ENCODE measurements at places on chromosomes 3 and 15.
A peak's percentile ranks its signal among the peaks of the same experiment; 100 is the strongest.

- no peak for DNase-seq
These were observed 278.5 kb upstream of the ONECUT1 start for GRCh38 chr15:53068636-53069035.

DNA sequence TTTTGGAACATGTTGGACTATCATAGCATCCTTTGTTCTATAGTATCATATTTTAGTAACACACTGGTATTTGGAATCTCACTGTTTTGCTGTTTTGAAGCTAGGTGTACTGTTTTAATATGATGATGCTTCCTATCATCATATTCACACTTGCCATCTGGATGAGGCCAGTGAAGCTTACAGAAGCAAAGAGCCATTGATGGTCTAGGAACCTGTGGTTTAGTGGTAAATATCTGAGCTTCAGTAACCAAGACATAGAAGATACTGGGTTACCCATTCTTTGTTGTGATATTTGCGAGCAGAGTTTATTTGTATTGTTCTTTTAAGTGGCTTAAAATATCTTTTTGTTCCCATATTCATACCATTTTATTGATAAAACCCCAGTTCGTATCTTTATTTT, 304.1 kb downstream of the SATB1 start:
- no peak for DNase-seq

DNA sequence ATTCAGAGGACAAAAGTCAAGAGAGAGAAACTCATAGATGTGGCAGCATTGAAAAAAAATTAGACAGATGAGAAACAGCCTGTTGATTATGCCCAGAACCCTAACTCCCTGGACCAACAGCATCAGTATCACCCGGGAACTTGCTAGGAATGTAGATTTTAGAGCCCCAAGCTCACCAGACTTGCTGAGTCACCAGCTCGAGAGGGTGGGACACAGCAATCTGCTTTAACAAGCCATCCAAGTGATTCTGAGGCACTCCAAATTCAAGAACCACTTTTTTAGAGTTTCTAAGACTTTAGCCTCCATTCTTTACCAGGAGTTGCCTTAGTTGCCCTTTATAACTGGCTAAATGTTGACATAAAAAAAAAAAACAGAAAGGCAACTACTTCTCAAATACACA, 70.9 kb downstream of the CGGBP1 start:
- no peak for DNase-seq

GRCh38 chr3:173737167-173737808, 339.7 kb downstream of the NLGN1 start:
- no peak for DNase-seq

DNA sequence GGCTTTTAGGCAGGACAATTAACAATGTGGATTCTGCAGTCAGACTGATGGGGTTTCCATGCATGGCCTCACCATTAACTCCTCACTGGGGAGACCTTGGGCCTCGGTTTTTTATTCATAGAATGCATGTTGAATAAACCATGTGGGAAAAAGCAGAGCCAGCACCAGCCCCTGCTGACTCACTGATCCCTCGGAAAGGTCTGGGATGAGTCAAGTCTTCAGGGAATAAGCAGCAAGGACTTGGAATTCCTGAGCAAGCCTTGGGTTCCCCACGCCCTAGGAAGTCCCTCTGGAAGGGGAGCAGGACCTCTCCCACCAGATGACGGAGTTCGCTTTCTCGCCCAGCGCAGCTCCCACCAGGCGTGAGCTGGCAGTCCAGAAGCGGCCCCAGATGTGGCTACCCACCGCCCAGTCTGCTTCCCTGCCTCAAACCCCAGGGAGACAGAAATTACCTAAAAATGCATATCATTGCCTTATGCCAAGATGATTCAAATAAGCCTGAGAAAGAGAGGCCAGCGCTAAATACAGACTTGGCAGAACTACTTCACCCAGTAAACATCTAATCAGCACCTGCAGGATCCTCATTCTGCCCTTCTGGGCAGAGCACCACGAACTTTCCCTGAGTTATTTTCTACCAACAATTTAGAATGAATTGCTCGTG, 45.4 kb downstream of the BTD start:
- no peak for DNase-seq

DNA sequence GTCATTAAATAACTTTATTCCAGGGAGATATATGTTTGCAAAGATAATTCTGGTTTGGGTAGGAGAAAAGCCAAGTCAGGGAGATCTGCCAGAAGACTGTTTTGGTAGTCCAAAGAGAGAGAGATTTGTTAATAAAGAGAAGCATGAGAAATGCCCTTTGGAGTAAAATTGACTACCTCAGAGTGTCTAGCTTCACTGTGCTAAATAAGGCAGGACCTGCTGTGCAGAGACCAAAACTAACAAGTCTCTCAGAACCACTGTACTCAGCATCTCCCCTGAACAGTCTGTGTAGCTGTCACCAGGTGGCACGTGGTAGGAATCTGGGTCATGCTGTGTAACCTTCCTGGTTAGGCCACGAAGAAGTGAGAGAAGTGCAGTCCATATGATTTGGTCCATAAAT, 31.6 kb upstream of the SLC35G2 start:
- no peak for DNase-seq

DNA sequence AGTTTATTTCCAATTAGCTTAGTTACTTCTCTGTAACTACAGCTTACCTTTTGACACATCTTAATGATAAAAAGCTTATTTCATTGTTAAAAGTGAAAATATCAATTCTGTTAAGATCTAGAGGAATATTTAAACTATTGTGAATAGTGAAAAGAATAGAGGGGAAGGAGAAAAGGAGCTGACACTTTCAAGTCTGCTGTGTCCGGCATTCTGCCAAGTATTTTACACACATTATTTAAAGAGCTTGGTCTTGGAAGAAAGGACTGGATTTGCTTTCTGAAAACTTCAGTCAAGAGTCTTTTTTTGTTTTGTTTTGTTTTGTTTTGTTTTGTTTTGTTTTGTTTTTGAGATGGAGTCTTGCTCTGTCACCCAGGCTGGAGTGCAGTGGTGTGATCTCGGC, 34.8 kb downstream of the CCDC80 start:
- DNase-seq, result no peak

- no peak for DNase-seq
These were observed 39.0 kb downstream of the CD200R1L start for GRCh38 chr3:112807685-112808084.

- DNase-seq, result no peak
These were observed 18.8 kb downstream of the MYO9A start for GRCh38 chr15:72099155-72099554.

DNA sequence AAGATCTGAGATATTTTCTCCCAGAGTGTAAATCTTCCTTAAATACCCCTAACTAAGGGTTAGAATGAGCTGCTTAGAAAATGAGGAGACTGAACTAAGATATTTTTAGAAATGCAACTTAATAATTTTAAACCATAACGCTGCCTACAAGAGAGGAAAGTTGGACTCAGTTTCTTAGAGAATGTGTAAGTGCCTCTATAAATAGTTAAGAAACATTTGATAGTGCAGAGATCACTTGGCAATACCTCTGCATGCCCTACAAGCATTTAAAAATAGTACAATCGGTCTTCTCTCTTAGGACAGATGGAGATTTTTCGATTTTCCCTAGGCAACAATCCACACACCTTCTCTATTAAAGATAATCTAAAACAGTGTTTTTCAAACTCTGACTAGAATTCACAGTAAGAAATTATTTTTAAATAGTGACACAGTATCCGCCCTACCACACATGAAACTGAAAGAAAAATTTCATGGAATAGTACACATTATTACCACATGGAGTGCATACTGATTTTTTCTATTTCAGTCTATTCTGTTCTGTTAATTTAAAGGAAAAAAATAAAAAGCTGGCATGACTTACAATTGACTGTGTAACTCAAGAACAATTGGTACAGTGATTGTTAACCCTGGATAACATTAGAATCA, 83.2 kb downstream of the GADL1 start:
- no peak for DNase-seq

DNA sequence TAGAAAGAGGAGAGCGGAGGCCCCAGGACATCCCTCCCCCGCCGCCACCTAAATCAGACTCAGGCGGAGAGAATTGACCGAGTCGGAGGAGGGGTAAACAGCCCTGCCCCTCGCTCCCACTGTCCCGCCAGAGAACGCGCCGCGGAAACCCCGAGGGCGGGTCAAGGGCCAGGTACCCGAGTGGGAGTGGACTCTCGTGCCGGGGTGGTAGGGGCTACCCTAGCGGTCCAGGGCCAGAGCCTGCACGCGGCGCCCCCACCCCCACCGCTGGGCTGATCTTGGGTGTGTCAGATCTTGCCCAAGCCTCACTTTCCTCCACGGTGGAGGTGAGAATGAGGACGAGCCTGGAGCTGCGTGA, 19.0 kb downstream of the SPATA12 start:
- no peak for DNase-seq

DNA sequence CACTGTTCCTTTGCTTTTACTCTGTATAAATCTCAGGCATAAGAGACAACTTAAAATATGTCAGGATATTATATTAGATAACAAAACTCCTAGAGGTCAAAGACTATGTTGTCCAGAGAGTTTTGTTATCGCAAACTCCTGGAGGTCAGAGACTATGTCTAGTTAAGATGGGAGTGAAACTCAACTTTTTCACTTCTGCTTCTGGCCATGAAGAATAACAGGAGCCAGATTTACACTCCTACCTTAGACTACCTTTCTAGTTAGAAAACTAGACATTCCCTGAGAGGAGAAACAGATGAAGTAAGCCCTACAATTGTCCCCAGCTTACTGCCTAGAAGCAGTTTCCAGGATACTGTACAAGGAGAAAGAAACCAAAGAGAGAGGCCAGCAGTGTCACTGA, 255.4 kb upstream of the UBE2E1 start:
- DNase-seq, result no peak

DNA sequence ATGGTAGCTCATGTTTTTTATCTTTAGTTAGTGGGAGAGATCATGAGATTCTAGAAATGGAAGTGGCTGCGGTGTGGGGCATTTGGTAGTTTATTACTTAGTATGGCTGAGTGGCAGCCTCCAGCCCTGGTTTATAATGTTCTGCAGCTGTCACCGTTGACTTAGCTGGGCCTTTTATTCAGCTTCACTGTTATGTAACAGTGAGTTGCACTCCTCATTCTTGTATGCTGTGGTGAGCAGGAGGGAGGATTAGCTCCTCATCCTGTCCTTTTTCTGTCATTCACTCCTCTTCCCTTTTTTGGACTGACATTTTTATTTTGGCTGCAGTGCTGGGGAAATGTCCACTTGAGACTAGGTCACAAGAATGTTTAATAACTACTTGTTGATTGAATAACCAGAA, 29.5 kb downstream of the RAD54L2 start:
- no peak for DNase-seq

DNA sequence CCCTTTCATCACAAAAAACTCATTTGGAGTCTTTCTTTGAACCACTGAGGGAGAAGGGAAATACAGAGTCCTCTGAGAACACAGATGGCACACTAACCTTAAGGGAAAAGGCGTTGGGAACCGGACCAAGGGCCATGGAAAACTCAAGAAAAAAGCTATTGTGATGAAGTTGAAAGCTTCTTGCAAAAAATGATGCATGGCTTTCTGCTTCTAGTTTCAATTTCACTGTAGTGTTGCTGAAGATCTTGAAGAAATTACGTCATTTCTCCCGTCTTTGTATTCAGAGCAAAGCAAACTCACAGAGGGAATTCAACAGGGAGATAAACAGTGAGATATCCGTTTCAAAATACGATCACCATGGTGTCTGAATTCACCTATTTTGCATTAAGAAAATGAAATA, 642.3 kb upstream of the ADAMTS9 start:
- no peak for DNase-seq

GRCh38 chr15:95663156-95664100, 667.1 kb upstream of the NR2F2 start:
- DNase-seq, result no peak

GRCh38 chr3:10379961-10380360, 59.0 kb upstream of the SEC13 start:
- no peak for DNase-seq

DNA sequence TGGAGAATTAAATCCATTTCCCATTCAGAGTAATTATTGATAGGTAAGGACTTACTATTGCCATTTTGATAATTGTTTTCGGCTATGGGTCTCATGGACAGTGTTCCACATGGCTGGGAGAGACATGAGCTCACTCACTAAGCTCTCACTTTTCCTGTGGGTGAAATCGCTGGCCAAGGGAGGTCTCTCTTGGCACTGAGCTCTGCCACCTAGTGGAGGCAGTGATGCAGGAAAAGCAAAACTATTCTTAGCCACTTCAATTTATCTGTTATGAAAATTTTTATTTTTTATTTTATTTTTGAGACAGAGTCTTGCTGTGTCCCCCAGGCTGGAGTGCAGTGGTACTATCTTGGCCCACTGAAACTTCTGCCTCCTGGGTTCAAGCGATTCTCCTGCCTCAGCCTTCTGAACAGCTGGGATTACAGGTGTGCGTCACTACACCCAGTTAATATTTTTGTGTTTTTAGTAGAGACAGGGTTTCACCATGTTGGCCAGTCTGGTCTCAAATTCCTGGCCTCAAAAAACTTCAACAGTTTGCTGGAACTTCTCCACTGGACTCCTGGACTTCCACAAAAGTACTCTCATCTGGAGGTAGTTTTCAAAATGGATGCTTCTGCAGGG, 4.7 kb upstream of the RNF13 start:
- no peak for DNase-seq

DNA sequence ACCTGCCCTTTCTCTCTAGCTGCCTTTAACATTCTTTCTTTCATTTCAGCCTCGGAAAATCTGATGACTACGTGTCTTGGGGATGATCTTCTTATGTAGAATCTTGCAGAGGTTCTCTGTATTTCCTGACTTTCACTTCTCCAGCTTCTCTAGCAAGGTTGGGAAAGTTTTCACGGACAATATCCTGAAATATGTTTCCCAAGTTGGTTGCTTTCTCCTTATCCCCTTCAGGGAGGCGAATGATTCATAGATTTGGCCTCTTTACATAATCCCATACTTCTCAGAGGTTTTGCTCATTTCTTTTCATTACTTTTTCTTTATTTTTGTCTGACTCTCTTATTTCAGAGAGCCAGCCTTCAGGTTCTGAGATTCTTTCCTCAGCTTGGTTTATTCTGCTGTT, 62.1 kb upstream of the CCDC54 start:
- no peak for DNase-seq

DNA sequence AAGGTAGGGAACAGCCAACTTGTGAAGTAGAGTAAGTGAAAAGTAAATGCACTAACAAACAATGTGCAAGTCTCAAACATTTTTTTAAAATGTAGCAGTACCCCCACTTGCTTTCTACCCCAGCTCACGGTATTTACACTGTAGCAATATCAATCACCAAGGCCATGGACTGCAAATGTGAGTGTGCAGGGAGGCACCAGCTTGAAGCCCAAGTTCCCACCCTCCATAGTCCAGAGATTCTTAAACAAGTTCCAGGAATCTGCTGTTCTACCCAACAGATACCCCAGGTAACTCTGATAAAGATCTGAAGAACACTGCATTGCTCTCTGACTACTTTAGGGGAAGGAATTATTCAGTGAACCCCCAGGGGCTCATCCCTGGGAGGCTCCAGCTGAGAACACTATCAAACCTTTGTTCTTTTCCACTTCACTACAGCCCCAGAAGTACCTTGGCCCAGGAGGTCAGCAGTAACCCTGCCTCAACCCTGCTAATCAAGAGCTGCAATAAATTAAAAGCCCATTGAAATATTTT, 86.1 kb downstream of the FOXP1 start:
- no peak for DNase-seq

GRCh38 chr3:187188931-187189330, 8.4 kb upstream of the RTP1 start:
- DNase-seq, result no peak

- DNase-seq, result peak; percentile 17
These were observed 179.9 kb upstream of the C2CD4B start for GRCh38 chr15:62344806-62345539.
